Hematopoietic multipotent progenitor cell treated with erythropoietin and hydrocortisone succinate and interleukin-3 and kit ligand, for 4 days (in vitro differentiated cells): ENCODE measurements at places on chromosomes 5 and 9.

DNA sequence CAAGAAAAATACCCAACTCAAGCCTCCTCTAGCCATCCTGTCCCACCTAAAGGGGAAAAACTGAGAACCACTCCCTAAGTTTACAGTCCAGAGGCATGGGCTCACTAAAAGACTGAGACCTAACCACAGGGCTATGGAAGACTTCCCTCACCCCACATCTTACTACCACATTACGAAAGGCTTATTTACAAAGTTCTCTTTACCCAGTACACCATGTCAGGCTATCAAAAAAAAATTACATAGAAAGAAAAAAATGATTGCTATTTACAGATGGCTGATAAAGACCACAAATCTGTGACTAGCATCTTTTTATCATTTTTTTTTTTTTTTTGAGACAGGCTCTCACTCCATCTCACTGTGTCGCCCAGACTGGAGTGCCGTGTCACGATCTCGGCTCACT is 69.7 kb upstream of the TNPO1 start:
- no peak for DNase-seq

DNA sequence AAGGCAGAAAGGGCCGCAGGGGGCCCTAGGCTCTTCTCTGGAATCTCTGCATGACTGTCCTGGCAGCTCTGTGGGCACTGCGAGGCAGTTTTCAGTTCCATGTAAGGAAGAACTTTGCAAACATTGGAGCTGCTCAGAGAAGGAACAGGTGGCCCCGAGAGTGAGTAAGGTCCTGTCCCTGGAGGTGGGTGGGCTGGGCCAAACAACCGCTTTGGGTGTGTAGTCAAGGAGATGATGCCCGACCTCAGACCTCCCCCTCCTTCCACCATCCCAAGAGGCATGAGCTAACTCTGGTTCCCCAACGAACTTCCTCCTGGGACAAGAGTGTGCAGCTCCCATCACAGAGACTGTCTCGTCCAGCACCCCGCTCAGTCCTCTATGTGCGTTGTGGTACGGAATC is 20.5 kb downstream of the CSF1R start:
- DNase-seq = no peak

DNA sequence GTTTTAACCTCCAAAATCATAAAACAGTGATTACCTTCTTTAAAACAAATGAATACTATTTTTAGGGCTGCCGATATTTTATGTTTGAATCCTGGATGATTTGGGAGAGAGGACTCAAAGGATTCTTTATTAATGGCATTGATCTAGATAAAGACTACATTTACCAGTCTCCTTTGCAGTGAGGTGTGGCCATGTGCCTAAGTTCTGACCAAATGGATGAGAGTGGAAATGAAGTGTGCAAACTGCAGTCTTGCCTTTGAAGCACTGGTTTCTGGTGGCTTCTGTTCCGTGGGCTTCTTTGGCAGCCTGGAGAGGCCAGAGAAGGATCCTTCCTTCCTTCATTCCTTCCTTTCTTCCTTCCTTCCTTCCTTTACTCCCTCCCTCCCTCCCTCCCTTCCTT is 24.3 kb upstream of the GDA start:
- no peak for DNase-seq

GRCh38 chr5:138611678-138612218 is 36.5 kb upstream of the HSPA9 start:
- DNase-seq = peak; percentile 31

- peak; percentile 30 for DNase-seq
These were observed 11.0 kb downstream of the RGS3 start for GRCh38 chr9:113474360-113475028.

DNA sequence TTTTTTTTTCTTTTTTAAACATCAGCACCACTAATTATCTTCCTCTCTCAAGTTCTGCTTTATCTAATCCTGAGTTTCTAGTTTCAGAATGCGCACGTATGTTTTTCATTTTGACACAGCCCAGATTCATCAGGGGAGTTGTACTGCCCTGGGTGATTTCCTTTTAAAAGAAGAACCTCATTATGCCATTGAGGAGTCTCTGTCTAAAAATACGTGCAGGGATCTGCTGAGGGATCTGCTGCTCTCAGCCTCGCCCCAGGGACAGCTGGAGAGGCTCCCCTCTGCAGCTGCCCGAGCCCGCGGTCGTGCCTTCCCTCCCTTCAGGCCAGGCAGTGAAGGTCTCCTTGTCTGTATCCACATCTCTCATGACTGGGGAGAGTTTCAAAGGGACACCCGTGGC is 273.1 kb downstream of the ARHGEF28 start:
- no peak for DNase-seq

DNA sequence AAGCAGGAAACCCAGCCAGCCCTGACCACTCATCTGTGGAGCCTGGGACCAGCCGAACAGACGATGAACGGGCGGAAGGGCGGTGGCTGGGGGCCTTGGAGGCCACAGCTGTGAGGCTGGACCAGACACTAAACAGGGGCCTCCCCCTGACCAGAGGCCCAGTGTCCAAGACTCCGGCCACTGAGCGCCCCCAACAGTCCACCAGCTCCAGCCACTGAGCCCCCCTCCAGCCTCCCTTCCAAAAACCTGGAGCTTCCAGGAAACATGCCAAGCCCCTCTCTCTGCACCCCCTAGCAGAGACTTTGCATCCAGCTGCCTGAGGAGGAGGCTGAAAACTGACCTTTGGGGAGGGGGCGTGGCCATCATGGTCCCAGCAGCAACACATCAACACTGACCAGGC is 23.2 kb downstream of the CNTFR start:
- no peak for DNase-seq

GRCh38 chr5:153147891-153148623 is 342.4 kb upstream of the GRIA1 start:
- DNase-seq = peak; percentile 48

DNA sequence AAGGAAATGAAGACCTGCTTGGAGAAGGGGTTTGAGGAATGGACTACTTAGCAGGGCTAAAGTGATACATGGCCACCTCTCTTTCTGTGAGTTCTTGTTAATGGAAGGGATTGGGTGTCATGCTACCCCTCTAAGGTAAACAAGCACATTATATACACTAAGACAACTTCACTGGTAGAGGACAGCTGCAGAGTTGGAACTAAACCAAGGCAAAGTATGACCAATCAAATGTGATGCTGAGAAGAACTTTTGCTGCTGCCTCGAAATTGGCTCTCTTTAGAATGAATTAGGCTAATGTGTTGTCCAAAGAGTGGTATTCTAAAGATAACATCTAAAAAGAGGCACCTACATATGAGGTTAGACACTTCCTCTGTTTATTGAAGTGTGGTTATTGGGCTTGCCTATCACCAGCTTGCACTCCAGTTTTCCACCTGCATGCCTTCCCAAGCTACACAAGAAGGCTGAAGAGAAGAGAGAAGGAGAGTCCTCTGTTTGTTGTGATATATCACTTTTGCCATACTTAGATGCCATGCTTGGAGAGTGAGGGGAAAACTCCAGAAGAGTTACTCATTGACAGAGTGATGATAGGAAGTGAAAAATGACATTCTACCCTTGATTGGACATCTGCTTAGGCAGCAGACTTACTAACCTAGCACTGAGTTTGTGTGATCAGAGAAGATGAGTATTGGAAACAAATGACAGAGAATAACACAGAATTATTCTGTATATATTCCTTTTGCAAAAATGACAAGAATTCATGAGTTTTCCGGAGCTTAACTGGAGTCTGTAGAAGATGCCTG is 536.1 kb downstream of the ZNF608 start:
- no peak for DNase-seq

DNA sequence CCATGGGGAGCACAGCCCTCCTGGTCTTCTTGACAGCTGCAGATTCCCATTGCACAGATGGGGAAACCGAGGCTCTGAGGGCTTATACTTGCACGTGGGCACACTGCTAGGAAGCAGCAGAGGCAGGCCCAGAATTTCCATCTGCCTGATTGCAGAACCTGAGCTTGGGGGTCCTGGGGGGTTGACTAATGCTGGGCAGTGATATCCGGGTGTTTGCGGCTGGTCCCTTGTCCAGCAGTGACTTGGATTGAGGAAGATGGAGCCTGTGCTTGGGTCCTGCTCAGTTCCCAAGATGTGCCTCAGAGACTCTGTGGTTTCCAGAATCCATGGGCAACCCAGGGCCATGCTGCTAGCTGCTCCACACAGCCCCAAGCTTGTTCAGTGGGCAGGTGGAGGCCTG is 91.2 kb downstream of the PHF2 start:
- DNase-seq = no peak

DNA sequence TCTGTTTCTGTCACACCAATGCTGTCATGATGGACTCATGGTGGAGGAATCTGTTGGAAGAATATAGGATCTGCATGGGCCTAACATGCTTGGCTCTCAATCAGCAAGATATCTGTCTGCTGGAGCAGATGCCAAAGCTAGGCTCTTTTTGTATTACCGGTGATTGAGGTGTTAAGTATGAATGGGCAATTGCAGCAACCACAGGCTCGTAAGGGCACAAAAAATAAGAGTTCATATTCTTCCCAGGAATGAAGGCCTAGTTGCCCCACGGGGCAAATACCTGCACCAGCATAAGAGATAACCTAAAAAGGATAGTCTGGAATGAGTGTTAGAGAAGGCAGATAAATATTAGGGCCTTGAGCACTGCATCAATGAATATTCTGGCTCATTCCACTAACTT is 679.5 kb upstream of the COX7C start:
- no peak for DNase-seq

- DNase-seq = no peak
These were observed 42.4 kb upstream of the AIF1L start for GRCh38 chr9:131053896-131054295.

GRCh38 chr9:72898360-72898759 is 54.5 kb downstream of the ALDH1A1 start:
- DNase-seq = no peak

DNA sequence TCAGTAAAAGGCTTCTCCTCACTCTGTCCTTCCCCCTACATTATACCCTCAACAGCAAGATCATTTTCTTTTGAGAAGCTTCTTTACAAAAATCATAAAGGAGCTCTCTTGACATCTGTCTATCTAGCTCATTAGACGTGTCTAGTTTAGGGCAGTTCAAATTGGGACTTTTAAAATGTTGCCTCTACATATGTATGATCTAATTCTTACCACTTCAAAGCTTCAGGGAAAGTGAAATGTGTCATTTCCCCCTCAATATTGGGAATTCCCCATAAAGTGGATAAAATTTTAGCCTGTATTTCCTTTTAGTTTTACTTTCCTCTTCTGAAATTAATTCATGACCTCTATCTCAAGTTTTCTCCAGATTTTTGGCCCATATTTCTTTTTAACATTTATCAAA is 323.7 kb downstream of the ARRDC3 start:
- DNase-seq = no peak
